ENCODE measurements at places on chromosomes 1 and 21. TPM values are rescaled to one million over a fixed set of nuclear protein-coding genes. Genes with fewer than 3 reads are reported as not detected.

HSD3B1 gene
- not detected for total RNA-seq

CASQ2 gene
- total RNA-seq = not detected

PPP1R8 gene
- total RNA-seq = 12.4 TPM

USH2A gene
- 1.1 TPM for total RNA-seq

SPATA45 gene
- not detected for total RNA-seq

EPHA8 gene
- total RNA-seq = not detected

OR2T35 gene
- not detected for total RNA-seq

CYP4A22 gene
- total RNA-seq = 77.4 TPM

HTR6 gene
- total RNA-seq = not detected
